Retina (tissue), 1 donor: ENCODE measurements at places on chromosomes 6 and 20.
A peak's percentile ranks its signal among the peaks of the same experiment; 100 is the strongest.

GRCh38 chr20:16583474-16583873 lies 10.2 kb upstream of the KIF16B start:
- DNase-seq = no peak

DNA sequence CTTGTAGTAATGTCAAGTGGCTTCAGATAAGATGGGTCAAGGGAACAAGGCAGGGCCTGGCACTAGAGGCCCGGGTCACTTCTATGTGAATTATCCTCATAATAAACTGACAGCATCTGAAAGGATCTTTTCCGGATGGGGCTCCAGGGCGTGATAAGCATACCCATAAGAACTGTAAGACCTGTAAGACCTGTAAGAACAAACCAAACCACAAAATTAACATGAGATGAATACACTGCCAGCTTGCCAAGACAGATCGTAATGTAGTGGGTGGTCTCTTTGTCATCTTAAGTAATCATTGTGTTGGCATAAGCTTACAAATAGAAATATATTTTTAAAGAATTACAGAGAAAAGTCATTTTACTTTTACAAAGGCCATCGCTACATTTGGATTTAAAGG lies 334.9 kb downstream of the RFPL4B start:
- DNase-seq = no peak

DNA sequence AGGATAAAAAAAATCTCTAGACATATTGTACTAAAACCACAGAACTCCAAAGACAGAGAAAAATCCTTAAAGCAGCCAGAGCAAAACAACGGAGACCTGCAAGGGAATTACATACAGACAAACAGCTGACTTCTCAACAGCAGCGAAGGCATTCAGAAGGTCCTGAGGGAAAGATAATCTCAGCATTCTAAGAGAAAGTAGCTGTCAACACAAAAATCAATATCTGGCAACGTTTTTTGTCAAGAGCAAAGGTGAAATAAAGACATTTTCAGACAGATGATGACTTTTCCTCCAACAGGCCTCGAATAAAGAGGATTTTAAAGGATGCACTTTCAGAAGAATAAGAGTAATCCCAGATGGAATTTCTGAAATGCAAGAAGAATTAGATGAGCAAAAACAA lies 6.1 kb upstream of the SCGN start:
- no peak for DNase-seq

DNA sequence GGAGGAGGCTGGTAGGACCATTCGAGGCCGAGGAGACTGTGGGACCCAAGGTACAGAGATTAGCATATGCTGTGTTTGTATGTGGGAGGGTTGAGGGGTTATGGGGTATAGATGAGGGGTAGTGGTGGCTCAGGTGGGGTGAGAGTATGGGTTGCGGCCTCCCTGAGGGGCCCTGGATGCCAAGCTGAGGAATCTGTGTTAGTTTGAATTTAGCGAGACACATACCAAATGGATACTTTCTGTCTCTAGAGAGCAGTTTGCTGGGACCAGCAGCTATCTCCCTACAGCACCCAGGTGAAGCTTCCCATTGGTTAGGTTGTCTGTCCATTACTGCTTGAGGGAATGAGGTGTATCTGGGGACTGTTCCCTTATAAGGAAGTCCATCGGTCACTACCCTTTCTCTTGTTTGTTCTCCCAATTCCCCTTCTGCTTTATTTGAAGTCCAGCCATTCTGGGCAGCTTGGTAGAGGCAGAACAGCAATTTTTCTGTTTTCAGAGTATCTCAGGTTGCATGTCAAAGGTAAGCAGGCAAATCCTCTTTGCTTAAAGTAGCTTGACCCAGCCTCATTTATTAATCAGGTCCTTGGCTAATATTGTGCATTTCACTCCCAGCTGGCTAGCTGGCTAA lies 15.2 kb downstream of the CHMP4B start:
- no peak for DNase-seq

DNA sequence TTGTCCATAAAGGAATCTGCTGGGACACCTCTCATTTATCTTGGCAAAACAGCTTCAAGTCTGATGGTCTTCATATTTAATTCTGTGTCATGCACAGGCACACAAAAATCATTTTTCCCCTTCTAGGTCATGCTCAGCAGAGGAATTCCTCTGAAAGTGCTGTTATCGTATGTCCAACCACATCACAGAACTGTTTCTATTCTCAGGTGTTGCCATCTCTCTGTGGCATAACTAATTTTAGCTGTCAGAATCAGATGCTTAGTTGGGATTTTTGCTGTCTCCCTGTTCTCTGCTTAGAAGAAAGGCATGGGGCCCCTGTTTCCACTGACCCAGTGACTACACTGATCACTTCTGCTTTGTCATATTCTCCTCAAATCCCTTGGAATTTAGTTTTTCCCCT lies 608.0 kb upstream of the EPHA7 start:
- no peak for DNase-seq

GRCh38 chr6:89145956-89146717 lies at the start of gene PM20D2:
PM20D2 (plus strand) TSS chr6:89146055; CDS start chr6:89146145, 90 bp downstream.
- DNase-seq = peak; percentile 95

DNA sequence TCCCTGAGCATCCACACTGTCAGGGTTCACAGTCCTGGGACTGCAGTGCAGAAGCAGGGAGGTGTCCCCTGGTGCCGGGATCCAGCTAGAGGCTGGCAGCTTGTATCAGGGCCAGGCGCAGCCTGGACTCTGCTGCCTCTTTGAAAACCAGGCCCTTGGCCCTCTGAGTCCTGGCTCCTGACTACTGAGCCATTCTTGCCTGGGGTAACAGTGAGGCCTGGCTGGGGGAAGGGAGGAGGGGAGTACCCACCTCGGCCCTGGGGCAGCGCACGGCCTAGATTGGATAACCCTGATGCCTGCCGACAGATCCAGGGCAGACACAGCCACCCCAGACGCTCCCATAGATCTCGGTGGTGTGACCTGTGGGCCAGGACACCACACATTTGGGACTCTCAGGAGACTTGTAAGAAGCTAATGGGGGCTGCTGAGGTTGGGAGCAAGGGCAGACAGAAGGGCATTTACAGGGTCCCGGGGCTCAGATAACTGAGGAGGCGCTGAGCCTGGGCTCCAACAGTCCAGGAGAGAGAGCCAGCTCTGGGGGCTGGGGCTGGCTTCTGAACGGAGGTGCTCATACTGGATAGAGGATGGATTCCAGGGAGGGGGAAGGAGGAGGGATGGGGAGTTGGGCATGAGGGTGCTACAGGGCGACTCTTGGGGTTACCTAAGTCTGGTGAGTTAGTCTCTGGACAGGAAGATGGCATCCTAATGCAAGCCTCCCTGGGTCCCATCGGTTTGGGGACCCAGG lies 30.5 kb downstream of the SPDEF start:
- DNase-seq = peak; percentile 65

DNA sequence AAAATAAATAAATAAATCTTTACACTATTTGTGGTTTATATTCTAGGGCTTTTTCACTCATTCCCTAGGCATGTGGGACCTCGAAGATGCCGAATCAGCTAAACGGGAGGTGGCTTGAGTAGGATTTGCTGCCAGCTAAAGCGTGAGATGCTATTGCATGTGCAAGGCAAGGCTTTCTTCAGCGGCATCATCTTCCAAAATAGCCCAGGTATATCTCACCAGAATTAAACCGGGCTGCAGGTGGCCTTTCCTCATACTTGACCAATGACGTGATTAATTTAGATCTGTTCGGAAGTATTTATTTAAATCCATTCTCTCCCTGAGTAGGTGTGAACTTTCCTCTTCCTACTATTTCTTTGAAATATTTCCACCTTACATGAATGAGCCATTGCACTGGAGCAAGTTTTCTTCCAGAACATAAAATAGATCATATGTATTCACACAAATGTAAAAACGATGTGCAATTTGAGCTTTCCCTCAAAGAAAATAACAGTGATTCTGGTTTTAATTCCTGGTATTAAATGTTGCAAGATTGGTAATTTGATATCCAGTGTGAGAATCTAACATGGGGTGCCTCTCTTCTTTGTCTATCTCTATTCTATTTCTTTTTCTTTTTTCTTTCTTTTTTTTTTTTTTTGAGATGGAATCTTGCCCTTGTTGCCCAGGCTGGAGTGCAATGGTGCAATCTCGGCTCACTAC lies 24.3 kb upstream of the ZNF217 start:
- no peak for DNase-seq

DNA sequence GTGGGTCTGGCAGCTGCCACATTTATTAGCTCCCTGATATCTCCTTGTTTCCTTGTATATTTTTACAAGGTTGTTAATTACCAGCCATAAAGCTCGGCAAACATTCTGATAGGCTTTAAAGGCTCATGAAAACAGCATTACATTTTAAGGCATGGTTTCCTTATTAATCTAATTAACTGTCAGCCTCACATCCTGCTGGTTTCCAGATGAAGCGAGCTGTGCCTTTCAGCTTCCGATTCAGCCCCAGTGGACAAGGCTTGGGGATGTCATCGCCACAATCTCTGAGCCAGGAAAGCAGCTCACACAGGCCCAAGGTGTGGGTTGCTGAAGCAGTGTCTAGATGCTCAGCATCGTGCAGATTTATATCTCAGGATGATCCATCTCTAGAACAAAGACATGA lies 66.0 kb upstream of the RALY start:
- no peak for DNase-seq

DNA sequence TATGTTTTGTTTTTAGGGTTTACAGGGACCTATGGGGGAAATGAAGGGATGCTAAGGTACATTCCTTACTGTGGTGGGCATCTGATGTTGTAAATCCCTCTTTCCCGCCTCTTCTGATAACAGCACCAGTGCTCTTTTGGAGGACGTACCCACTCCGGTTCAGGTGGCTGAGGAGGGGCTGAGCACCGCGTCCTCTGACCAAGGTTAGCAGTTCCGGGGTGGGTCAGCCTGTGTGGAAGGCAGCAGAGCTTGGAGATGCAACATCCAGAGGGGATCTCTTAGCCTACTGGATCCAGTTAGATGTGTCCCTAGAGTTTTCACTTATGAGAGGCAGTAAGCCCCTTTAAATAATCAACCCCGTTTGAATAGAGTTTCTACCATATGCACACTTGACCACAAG lies 135.3 kb upstream of the KCNG1 start:
- DNase-seq = no peak

DNA sequence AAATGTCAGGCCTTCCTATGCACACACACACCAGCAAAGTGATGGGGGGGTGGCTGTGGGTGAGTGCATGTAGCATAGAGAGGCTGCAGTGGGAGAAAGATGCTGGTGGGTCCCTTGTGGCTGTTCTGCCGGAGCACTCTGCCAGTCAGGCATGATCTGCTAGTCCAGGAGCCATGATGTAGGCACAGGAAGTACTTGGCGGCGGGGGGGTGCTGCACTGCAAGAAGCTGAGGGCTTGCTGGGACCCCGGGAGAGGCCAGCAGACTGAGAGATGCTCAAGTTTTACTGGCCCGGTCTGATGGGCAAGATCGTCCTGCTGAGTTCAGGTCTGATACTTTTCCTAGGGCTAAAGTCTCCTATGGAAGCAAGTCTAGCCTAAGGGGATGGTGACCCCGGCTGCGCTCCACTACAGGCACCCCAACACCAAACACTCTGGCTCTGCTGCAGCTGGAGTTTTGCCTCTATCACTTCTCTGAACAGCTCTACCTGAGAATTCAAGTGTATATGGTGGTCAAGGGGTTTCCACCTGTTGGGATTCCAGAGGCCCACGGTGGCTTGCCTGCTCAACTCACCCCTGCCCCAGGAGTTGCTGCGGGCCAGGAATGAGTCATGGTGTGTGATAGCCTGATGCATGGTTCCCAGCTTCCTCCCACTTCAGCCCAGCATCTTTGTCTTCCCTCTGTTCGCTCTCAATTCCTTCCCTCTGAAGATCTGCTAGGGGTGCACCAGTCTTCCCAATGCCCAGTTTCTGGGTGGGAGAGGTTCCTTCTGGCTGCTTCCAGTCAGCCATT lies 971.8 kb upstream of the ADGRB3 start:
- no peak for DNase-seq

- DNase-seq = no peak
Observed at GRCh38 chr6:149806127-149806526, 56.6 kb downstream of the PCMT1 start.

GRCh38 chr6:90083891-90084290 lies 189.6 kb downstream of the GJA10 start:
- DNase-seq = no peak

DNA sequence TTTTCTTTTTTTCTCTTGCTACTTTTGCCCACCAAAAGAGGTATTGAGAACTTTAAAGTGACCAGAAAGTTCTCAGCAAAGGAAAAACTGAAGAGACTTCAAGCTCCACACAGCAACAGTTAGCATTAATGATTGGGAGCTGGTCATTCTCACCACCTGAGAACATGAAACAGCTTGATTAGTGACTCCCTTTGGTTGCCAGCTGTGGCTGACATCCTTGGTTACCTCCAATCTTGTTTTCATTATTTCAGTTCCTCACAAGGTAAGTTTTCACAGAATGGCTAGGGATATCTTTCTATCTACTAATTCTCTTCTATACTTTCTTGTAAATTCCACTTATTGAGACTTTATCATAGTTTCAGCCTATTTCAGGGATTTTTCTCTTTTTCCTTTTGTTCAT lies 427.9 kb downstream of the QKI start:
- DNase-seq = no peak

DNA sequence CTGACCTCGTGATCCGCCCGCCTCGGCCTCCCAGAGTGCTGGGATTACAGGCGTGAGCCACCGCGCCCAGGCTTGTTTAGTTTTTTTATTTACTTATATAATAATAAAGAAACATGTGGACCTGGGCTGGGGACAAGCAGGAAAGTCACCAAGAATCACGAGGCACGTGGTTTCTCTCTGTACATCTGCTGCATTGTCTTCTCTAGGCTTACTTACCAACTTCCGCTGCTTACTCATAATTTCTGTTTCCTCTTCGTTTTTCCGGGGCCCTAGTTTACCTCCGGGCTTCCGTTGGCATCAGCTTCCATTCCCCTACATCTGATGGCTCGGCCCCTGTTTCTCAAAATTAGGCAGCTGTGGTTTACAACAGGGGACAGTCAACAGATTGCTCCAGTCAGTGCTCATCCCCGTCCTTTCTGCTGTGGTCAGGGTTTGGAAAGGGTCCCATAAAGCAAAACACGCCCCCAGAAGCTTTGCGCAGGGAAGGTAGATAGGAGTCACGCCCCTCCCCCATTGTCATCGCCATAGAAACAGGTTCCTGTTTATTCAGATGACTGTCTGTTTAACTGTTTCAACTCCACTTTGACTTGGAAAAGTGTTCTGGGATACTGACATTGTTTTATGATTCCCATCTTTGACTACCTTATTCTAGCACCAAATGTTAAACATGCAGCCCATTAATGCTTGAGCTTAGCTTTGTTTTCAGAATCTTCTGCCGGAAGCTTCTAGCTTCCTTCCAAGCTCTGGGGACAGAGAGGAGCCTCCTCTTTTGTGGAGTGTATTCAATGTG lies 31.9 kb upstream of the TXLNB start:
- DNase-seq = no peak

- no peak for DNase-seq
Observed at GRCh38 chr6:46891252-46891795, 30.4 kb downstream of the ADGRF5 start.

- DNase-seq = peak; percentile 63
Observed at GRCh38 chr6:36131511-36132245, 1.4 kb downstream of the MAPK13 start.

GRCh38 chr6:116476002-116476678 lies 15.0 kb downstream of the CALHM6 start:
- DNase-seq = no peak

DNA sequence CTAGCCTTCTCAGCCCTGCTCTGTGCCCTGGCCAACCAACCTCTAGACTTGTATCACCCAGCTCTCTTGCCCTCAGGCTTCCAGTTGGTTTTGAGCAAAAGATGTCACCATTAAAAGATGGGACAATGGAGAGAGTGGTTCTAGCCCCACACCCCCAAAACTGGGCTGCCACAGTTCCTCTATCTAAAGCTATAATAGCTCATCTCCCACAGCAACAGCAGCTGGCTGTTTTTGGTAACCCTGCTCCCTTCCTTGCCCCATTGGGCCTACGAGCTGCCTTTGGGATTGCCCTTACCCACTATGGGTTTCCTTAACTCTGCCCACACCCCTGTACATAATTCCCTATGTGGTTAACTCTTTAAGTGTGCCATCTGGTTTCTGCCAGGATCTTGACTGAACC lies 7.6 kb upstream of the SRSF3 start:
- DNase-seq = no peak
